ENCODE measurements at places on chromosomes 1 and 21.
A peak's percentile ranks its signal among the peaks of the same experiment; 100 is the strongest.

DNA sequence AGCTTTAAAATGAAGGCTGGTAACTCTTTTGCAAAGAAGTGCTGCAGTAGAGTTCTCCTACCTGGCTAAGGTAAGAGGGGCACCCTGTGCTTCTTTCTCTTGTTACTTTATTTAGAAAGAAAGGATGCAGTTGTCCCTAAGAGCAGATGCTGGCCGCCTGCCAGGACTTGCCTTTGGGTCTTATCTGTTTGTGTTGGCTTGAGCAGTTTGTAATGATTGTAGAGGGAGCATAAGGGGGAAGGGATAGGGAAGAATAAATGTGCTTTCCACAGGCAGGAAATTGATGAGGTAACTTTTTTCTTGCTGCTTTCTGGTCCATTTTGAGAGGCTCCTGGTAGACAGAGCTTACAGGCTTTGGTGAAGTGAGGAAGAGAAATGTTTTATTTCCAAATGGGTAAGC lies 229.6 kb downstream of the HHAT start:
- no peak for DNase-seq

DNA sequence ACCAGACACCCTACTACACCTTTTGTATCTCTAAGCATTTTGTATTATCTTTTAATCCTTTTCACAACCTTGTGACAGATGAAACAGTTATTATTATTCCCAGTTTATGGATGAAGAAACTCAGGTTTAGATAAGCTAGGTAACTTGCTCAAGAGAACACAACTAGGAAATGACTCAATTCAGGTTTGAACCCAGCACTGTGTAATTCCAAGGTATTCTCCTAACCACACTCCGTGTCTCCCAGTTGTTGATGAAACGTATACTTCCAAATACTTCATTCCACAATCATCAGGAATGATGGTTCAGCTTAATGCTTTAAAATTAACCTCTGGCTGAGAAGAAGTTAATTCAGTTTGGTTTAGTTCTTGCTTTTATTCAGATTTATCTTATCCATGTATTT lies 51.7 kb upstream of the MRPS6 start:
- DNase-seq, result no peak

- no peak for DNase-seq
Measured at GRCh38 chr1:155003766-155004351, 1.3 kb downstream of the ZBTB7B start.

DNA sequence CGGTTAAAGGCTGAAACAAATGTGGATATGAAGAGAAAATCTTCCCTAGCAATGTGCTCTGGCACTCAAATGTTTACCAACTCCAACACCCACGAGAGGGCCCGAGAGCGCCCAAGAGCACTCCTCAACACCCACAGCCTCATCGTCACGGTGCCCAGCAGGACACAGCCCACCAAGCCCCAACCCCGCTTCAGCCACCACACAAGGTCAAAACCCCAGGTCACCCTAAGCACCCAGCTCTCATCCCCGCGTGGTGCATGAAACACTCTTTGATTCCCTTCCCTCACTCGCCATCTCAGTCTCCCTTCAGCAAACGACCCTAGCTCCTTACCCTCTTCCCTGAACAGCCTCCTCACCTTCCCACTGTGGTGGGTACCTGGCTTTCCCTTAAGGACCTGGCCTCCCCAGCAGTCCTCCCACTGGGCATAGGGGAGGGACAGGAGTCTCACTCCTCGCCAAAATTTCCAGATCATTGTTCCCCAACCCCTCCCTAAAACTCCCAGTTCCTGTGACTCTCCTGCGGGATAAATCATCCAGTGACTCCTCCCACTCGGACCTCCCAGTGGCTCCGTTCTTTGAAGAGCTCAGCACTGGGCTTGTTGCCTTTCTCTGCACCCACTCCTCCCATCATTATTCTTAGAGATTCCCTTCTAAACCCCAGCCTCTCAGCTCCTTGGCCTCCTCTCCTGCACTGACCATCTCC lies 170.4 kb upstream of the SYT6 start:
- DNase-seq, result no peak

- DNase-seq, result peak; percentile 31
Measured at GRCh38 chr1:46613661-46614603, 2.7 kb downstream of the MOB3C start.

DNA sequence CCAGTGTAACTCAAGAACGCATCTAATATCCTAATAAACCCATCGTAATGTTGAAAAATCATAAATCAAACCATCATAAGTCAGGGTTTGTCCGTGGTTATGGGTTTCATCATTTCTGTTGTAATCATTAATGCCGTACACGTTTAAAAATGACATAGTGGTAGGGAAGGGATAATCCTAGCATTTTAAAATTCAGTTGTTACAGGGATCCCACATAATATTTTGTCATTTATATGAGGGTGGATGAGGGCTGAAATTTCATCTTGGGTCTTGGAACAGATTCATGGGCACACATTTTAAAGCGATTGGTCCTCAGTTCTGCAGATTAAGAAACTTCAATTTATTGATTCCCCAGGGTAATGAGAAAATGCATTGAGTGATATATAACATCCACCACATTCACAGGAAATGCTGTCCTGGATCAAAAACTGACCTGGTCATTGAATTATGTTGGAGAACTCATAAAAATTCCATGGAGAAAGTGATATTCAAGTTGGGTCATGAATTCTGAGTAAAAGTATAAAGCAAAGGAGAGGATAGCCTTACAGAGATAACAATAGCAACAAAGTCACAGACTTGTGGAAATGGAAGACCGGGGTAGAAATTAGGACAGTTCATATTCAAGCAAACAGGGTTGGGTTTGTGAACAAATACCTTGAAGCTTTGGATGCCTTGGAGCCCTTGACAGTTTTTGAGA lies 1527.3 kb upstream of the TPTE start:
- DNase-seq, result no peak

DNA sequence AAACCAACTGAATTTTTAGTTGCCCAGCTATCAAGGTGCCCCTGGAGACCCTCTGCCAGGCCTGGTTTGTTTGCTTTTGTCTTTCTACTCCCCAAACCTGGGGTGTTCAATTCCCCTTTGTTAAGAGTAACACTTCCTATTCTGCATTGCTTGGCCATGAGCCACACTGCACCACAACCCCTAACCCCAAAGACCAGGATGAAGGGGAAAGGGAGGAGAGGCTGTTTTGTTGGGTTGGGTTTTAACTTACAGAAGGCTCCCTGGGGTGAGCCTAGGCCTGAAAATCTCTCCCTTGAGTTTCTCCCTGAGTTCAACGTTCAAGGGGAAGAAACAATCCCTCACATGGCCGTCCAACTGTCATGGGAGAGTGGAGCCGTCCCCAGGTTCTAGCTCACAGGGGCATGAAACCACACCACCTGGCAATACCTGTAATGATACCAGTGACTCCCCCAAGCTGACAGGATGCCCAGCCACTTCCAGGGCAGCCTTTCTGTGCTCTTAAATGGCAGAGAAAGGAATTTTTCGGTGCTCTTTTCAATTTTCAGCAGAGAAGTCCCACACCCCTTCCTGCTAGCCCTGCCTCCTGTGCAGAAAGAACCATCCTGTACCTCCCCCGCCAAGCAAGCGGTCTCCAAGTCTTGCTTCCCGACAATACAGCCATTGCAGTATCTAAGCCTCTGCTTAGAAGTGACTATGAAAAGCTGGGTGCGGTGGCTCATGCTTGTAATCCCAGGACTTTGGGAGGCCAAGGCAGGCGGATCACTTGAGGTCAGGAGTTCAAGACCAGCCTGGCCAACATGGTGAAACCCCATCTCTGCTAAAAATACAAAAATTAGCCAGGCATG lies 14.9 kb downstream of the SLC45A3 start:
- DNase-seq, result no peak

DNA sequence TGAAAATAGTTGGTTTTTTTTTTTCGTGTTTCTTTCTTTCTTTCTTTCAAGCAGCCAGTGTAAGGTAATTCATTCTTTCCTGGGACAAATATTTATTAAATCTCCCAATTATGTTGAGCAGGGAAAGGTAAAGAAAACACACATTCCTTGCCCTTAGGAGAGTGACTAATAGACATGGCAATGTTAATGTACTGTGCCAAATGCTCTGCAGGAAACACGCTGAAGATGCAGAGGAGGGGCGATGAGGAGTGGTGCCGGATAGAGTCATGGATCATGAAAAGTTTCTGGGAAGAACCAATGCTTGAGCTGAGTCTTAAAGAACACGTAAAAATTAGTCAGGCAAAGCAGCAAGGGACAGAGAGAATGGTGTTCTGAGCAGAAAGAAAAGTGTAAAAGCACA lies 199.2 kb downstream of the DNM3 start:
- DNase-seq, result no peak

- DNase-seq, result no peak
Measured at GRCh38 chr1:208106218-208106617, 138.0 kb downstream of the PLXNA2 start.
